ENCODE measurements at places on chromosomes 13 and 19.

GRCh38 chr13:80671773-80672172 lies 330.8 kb upstream of the SPRY2 start:
- no peak for DNase-seq

DNA sequence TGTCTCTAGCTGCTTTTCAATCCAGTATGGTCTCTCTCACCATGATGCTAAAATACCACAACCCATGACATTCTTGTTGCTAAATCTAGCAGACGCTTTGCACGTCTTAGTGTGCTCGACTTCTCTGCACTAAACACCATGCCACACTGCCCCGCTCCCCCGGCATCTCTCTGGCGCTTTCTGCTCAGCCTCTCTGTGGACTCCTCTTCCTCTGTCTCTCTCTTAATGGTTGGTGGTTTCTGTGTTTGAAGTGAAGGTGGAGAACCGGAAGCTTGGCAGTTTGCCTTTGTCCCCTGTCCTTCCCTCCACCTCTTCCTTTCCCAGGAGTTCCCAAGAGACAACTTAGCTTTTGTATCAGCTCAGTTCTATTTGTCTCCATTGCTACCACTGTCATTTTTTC lies 8.8 kb downstream of the ERCC5 start:
- no peak for DNase-seq

DNA sequence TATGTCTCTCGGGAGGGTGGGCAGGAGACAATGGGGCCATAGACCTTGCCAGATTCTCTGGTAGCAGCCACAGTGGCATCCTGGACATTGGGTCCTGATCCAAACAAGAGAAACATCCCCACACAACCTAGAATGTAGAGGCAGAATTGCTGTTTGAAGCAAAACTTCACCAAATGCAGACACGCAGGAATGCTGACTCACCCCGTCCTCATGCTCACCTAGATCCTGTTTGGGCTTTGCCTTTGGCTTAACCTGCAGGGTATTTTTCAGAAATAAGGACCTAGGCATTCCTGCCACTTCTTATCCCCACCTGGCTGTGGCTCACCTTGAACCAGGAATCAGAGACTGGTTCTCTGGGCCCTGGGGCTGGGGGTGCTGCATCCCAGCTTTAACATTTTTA lies 7.3 kb downstream of the TBC1D17 start:
- DNase-seq = no peak

DNA sequence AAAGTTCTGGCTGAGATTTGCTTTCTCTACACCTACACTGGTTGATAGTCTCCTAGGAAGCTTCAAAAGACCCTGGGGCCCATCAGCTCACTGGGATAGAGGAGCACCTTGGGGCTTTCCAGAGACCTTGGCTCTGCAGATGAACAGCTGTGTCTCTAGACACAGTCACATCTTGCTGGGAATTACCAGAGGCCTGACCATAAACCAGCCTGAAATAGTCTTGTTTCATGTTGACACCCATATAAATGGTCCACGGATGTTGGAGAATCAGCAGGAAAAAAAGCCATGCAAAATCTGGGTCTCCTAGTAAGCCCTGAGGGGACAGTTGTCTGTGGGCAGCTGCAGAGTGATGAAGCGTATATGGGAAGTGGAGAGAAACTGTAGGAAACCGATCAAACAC lies 207.6 kb downstream of the DNAJC15 start:
- no peak for DNase-seq

DNA sequence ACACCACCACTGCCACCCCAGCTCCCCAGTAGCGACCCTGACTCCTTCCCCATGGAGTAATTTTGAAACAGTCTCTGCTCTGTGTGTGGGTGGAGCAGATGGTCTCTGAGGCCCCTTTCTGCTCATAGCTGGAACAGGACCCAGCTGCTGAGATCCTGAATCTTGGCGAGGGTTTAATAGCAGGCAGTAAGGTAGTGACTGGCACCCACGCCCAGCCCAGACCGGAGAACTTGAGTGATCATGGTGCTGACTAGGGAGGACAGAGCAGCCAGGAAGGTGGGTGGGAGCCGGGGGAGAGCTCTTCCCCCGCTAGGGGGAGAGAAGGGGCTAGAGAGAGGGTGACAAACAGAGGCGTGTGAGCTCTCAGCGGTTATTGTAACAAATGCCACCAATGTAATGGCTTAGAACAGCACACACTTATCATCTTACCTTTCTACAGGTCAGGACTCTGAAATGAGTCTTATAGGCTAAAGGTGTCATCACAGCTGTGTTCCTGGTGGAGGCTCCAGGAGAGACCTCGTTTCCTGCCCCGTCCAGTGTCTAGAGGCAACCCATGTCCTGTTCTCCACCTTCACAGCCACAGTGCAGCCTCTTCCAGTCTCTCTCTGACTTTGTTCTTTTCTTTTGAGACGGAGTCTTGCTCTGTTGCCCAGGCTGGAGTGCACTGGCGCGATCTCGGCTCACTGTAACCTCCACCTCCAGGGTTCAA lies 7.2 kb upstream of the ACER1 start:
- DNase-seq = no peak

GRCh38 chr13:34064456-34065205 lies 246.7 kb downstream of the RFC3 start:
- no peak for DNase-seq

- DNase-seq = no peak
Measured at GRCh38 chr13:79459906-79460305, 21.0 kb upstream of the NDFIP2 start.

DNA sequence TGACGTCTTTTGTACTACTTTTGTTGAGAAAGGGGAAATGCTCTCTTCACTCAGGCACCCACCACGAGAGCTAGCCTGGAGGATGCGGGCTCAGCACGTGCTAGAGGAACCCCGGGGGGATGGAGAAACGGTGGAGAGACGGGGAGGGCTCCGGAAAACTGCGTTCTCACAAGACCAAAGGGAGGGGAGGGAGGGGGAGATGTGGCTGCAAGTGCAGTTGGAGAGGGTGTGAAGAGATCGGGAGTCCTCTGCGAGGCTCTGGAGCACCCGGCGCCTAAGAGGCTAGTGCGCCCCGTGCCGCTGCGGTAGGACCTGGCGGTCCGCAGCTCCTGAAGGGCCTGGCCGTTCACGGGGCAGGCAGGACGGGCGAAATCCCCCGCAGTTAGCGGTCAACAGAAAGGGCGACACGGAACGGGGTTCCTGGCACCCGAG lies 43.4 kb upstream of the XPO4 start:
- no peak for DNase-seq

DNA sequence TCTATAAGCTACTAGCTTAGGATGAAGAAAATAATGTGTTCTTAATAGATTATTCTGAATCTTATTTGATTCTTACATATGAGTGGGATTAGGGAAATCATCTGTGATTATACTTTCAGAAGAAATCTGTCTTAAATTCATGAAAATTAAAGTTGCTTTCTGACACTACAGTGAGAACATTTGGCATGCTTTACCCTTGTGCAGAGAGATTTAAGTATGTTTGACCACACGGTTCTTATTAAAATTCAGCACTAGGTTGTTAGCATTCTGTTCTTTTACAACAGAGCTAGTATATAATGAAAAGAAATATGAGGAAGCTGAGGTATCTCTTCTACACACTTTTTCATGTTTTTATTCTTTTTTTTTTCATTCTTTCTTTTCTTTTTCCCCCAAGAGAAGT lies 2723.9 kb downstream of the PCDH9 start:
- DNase-seq = no peak

- no peak for DNase-seq
Measured at GRCh38 chr13:81760316-81760715, 1419.4 kb upstream of the SPRY2 start.

- no peak for DNase-seq
Measured at GRCh38 chr13:114097212-114097892, 35.1 kb downstream of the RASA3 start.

DNA sequence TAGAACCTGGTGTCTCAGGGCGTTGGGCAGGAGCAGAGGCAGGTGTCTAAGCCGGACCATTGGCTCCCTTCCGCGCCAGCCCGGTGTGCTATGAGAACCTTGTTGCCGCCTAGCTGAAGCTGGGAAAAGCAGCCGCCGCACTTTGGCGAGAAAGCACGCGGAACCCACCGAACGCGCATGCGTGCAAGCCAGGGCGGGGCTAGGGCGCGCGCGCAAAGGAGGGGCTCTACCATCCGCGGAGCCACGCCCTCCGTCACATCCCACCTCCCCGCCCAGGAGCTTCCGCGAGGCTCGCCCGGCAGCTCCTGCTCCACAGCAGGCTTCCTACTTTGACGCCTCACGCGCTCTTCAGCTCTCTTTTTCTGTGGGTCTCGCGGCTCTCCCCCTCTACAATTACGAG lies 51.3 kb downstream of the WDR87 start:
- no peak for DNase-seq

DNA sequence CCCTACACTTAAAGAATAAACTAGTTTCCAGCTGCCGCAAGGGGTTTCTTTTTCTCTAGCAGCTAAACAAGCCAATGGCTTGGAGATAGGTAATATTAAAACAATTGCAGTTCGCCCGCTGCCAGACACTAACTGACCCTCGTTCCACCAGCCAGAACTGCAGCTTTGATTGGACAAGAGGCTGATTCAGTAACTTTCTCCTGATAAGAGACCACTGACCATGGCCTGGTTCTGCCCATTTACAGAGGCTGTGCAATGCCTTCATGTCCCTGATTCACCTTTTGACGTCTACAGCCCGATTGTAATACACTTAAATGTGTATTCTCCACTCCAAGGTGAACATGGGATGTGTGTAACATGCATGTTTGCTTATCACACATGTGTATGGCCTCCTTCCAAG lies 12.8 kb upstream of the C19orf12 start:
- no peak for DNase-seq

- DNase-seq = no peak
Measured at GRCh38 chr13:78657699-78658629, 991 bp downstream of the OBI1 start.

DNA sequence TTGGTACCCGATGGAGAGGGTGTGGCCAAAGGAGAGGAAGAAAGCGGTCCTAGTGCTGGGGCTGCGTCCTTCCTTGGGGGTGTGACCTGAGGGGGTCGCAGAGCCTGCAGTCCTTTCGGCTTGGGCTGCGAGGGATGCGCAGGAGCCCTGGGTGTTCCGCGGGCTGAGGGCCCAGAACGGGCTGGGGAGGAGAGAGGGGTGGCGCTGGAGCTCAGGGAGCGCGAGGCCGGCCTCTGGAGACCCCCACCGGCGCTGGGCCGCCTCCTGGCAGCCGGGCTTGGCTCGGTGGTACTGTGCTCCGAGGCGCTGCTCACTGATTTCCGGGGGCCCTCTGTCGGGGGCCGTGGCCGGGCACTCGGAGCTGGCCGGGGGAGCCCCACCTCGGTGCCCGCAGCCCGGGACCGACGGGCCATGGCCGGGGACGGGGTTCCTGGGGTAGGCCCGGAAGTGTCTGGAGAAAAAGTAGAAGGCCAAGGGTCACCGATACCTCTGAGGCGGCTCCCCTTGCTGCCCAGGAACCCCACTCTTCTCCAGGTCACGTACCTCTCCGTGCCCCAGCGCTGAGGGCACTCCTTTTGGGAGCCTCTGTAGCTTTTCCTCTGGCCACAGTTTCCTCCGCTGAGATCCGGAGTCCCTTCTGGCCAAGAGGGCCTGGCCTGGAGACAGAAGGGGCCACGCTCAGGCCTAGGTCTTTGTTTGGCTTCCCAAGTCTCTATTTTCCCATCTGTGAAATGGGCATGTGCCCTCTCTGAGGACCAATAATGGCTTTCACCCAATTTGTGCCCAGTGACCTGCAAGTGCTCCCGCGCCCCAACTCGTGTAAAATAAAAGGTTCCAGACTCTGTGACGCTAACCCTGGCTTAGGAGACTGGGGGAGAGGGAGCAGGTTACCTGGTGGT lies 1.6 kb downstream of the PRR36 start:
- DNase-seq = no peak

- DNase-seq = no peak
Measured at GRCh38 chr13:47112205-47112902, 215.5 kb upstream of the HTR2A start.

GRCh38 chr19:2428756-2429711 lies 1.6 kb upstream of the TIMM13 start:
- DNase-seq = no peak

DNA sequence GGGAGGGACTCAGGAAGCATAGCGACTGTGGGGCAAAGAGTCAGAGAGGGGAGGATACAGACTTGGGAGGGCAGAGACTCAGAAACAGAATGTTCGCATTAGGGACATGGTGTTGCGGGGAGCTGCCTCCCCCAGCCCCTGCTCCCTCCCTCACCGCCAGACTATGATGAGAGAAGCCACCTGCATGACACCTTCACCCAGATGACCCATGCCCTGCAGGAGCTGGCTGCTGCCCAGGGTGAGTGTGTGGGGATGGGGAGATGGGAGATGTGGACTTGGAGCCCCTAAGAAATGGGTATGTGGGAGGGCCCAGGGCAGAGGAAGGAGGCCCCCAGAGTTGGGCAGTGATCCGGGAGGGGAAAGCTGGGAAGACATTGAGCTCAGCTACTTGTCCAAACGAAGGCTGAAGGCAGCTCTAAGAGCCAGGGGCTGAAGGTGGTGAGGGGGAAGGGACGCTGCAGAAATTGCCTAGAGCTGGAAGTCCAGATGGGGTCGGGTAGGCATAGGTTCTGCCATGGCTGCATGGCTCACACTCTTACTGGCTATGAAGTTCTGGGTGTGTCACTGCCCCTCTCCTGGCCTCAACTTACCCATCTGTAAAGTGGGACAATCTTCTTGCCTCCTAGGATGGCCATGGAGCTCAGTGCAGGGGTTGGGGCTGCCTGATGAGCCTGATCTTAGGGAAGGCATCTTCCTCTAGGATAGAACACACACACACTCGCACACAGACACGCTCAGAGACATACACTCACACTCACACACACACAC lies 1.4 kb downstream of the SPACA6 start:
- DNase-seq = no peak

DNA sequence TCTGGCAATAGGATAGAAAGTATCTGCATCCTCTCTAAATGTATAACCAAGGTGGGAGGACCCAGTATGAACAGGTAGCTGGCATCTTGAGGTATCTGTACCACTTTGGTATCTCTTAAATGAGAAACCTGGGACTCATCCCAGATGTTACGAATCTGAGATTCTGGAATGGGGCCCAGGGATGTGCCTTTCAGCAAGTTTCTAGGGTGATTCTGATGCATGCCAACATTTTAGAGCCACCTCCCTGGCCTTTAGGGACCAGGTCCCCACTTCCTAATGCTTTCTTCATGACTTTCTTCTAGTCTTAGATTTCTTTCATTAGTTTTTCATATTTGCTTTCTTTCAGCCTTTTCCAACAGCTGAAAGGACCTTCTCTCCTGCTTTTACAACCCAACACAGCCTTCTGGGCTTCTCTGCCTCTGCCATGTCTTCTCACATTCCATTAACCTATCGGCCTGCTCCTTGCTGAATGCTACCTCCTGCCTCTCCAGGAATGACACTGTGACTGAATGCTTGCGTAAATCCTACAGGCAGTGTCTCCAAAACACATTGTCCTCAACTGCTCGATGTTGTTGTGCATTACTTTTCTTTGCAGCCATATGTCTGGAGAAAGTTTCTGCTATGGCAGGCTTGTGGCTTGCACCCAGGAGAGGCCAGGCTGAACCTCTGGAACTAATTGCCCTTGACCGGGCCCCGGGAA lies 284.0 kb downstream of the DNAJC15 start:
- no peak for DNase-seq

- DNase-seq = peak; percentile 79
Measured at GRCh38 chr19:3413796-3414327, 47.5 kb downstream of the NFIC start.

Data from D341Med (cell line).